ENCODE measurements at places on chromosomes 4 and X.

DNA sequence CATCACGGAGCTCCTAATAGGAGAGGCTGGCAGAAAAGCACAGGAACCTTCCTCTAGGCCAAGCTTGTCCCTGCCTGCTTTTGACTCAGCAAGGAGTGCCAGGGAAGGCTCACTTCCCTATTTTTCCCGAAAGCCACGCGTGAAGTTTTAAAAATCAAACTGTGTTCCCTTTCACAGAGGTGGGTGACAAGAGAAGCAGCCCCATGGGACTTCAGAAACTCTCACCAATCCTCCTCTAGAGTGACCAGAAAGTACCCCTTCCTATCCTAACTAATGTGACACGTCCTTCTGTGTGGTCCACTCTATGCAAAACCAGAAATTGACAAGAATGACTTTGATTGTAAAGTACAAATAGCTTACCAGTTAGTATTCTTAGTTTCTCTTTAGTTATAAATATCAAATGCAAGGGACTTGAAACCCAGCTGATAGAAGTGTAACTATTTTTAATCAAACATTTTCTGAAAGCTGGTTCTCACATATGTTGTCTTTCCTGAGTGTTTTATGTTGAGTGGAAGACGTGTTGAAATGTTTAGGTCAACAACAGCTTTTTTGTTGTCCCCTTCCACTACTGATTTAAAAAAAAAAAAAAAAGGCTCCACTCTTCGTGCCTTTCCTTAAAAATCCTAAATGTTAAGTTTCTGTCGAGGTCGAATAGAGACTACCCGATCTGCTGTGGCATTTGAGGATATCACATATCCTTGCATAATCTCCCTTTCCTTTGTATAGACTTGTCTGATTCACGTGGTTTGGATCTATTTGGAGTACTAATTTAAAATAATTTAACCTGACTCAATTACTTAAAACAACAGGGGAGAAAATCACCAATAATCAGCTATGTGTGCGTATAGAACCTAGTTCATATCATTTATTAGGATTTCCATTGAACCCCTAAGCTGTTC is 42.1 kb downstream of the NFKB1 start:
- DNase-seq, result no peak

GRCh38 chr4:78532046-78532445 is 19.5 kb upstream of the ANXA3 start:
- DNase-seq, result no peak

DNA sequence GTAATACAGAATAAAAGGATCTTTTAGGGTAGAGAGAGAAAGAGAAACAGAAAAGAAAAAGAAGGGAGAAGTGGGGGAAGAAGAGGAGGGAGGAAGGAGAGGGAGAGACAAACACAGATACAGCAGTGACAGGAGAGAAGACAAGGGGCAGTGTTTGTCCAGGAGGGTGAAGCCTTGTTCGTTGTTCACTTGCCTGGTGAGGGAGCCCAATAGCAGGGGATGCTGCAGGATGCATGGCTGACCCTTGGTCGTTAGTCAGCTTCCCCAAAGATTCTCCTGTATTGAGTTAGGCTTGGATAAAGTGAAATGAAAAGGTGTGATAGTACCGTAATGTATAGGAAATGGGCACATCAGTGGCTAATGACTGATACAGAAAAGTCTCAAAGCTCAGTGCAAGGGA is 403.7 kb downstream of the IL15 start:
- DNase-seq, result no peak

GRCh38 chr4:146333187-146333894 is 119.0 kb downstream of the REELD1 start:
- peak; percentile 7 for DNase-seq

GRCh38 chrX:20352504-20352903 is 85.8 kb upstream of the RPS6KA3 start:
- DNase-seq, result no peak

GRCh38 chrX:37717708-37718107 is 32.1 kb downstream of the XK start:
- no peak for DNase-seq

- no peak for DNase-seq
Measured at GRCh38 chr4:36388710-36389109, 107.3 kb downstream of the DTHD1 start.

DNA sequence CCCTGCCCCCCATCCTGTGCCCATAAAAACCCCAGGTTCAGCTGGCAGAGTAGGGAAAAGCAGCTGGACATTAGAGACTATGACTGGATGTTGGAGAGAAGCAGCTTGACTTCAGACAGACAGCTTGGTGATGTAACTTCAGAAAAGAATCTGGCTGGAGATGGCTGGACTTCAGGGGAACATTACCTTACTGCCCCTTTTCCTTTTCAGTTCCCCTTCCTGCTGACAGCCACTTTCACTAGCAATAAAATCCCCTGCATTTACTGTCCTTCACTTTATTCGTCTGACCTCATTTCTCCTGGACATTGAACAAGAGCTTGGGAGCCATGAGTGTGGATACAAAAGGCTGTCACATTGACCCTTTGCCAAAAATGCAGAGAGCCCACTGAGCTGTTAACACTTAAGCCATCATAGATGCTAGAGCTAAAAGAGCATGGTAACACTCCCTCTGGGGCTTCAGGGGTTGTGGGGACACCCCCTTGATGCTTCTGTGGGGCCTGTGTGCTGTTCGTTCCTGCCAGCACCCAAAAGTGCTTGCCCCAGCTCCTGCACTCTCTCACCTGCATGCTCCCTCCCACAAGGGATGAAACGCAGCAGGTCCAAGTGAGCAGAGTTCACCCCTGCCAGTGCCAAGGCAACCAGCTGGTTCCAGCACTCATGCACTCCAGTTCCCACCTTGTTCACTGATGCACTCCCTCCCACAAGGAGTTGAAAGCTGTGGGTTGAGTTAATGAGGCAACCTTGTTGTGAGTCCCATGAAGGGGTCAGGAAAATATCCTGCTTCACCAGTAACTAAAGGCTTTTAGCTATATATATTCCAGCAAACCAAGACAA is 263.8 kb upstream of the NDST3 start:
- no peak for DNase-seq

- DNase-seq, result no peak
Measured at GRCh38 chr4:119518915-119519410, 109.6 kb downstream of the PDE5A start.

- DNase-seq, result no peak
Measured at GRCh38 chrX:72021975-72022374, 109.7 kb downstream of the RTL5 start.

- DNase-seq, result no peak
Measured at GRCh38 chr4:16386711-16387320, 160.5 kb upstream of the TAPT1 start.

GRCh38 chr4:8165374-8165896 is 6.8 kb upstream of the ABLIM2 start:
- DNase-seq, result no peak

DNA sequence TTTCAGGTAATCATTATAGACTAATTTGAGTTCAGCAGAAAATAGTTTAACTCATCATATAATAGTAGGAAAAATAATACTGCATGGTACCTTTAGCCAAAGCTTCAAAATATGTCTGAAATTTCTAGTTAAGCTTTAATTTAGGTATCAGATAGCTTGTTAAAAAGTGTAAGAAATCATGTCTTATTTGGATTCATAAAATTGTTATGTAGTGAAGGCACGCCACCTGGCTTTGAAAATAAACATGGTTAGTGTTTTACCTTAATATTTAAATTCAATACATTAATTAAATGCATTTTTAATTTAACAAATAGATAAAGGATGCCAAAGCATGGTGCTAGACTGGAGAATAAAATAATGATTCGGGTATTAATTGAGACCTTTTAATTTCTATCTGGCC is 211.4 kb downstream of the FSTL5 start:
- DNase-seq, result no peak

DNA sequence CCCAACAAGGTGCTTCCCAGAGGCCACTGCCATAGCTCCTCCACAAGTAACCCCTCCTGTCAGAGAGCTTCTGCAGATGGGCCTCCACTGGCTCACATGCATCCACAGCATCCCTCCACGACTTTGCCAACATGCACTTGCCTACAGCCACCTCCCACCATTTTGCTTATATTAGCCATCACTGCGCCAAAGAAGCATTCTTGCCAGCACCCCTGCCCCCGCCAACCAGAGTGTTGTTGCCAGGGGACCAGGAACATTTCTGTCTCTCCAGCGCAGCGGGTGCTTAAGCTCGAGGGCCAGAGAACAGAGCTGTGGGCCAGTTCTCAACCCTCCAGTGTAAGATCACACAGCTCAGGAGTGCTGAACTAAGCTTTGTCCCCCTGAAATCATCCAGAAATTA is 517.6 kb downstream of the PABPC4L start:
- DNase-seq, result no peak

DNA sequence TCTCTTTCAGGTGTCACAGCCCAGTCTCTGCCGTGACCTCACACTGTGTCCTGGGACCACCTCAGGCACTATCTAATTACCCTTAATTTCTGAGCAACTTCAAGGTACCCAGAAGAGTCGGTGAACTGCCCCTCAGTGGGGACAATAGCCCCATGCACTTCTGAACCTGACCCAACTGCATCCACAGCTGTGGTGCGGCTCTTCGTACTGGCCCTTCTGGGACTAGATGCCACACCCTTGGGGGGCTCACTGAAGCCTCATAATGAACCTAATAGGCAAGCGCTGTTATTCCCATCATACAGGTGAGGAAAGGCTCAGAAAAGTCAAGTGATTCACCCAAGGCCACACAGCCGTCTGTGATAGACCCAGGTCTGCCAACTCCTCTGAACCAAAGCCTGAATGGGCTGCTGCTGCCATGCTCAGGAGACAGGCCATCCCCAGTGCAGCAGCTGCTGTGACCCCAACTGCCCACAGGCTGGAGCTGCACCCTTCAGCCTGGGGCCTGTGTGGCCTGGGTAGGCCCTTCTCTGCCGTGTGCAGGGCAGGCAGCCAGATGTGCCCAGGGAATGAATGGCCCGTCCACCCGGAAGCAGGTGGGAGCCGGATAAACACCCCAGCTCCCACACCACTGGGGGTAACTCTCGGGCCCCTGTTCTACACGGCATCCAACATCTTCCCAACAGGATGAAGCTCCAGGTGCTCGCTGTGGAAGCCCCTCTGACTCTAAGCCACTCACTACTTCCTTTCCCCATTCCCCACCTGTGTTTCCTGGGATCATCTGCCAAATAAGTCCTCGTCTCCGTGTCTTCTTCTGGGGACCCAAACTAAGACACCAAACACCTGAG is 35.9 kb downstream of the HMX1 start:
- no peak for DNase-seq

GRCh38 chr4:125582302-125582701 is 267.5 kb downstream of the FAT4 start:
- no peak for DNase-seq

- no peak for DNase-seq
Measured at GRCh38 chr4:153905231-153905630, 116.3 kb upstream of the SFRP2 start.

DNA sequence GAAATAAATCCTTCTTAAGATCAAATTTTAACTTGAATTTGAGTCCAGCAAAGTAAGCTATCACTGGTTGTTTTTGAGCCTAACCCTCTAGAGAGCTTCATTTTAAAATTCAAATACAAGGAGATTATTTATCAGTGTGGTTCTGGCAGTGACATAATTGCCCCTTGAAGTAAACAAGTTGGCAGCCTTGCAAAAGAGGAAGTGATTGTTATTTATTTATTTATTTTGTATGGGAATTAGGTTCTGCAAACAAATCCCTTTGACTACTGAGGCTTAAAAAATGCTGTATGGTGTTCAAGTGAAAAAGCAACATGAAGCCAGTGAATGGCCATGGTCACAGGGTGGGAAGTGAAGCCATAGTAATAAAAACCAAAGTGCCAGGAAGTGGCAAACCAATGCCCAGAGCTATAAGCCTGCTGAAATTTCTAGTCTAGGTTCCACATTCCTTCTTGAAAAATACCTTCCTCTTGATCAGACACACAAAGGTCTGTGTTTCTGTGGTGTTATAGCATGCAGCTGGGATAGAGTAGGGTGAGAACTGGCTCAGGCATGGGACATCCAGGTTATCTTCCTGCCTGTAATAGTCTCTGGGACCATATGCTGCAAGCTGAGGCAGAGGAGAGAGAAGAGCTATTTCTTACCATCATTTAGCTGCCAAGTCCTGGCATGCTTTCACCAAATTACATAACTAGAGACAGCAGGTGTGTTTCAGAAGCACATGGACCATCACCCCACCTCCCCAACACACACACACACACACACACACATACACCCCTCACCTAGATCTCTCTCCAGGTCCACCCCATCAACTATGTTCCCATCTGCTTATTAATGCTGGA is 47.1 kb upstream of the TSPAN7 start:
- no peak for DNase-seq

DNA sequence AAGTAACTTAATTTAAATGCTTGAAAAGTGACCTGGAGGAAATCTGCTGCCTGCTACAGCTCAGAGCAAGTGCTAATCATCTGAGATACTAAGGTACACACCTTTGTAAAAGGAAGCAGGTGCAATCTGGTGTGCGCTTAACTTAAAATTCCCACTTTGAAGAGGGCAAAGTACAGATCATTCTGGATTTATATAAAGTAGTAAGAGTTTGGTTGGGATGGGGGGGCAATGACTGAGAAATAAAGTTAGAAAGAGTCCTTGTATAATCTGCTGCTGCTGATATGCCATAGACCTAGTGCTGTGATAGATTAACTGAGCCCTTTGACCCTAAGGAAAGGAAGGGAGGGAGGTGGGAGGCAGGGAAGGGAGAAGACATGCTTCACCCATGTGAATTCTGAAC is 141.0 kb downstream of the MTNR1A start:
- no peak for DNase-seq

DNA sequence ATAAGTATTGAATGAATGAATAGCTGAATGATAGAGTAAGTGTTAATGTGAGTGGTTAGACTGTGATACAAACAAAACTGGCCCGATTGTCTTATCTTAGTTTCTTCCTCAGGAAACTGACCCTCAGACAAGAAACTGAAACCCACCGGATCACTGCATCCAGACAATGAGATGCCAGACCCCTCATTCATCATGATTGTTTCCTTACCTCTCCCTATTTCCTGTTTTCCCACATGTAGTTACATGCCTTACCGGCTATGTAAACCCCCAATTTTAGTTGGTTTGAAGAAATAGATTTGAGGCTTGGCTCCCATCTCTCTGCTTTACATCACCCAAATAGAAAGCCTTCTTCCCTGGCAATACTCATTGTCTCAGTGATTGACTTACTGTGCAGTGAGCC is 218.9 kb upstream of the PPP1R2C start:
- no peak for DNase-seq

DNA sequence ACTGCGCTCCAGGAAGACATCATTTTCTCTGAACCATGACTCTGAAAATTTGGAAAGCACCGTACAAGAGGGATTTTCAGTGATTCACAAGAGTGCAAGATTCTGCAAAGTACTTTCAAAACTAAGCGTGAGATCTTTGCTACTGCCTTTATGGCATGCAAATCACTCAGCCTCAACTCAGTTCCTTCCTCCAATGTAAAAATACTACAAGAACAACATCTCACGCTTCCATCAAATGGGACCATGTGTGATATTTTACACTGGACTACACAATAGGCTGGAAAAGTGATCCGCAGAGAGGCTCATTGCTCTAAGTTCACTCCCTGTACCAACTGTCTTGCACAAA is 674 bp upstream of the IL15 start:
- no peak for DNase-seq

- no peak for DNase-seq
Measured at GRCh38 chrX:39633293-39633692, 464.5 kb downstream of the BCOR start.

All from HepG2 (cell line).